ENCODE measurements at places on chromosomes 1 and 21.

DNA sequence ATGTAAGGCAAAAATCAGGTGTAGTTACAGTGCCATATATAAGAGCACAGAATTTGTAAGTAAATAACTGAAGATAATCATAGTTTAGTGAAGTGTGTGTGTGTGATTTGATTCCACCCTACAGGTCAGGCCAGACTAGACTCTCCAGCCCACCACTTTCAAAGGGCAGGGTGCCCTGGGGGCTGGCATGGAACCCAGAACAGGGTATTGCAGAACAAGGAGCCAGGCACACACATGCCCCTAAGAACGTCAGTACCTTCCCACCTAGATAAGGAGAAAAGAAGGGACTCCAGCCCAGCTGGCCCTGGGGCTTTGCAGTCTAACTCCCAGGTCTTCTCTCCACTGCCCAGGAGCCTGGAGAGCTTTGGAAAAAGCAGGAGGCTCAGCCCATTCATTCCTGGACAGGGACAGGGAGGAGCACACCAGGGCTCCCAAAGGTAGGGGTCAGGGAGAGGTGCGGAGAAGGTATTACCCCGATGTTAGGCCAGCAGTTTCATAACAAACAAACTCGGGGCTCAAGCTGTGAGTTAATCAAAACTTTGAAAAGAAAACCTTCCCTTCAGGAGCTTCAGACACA lies 149.7 kb upstream of the VANGL1 start:
- DNase-seq: no peak

DNA sequence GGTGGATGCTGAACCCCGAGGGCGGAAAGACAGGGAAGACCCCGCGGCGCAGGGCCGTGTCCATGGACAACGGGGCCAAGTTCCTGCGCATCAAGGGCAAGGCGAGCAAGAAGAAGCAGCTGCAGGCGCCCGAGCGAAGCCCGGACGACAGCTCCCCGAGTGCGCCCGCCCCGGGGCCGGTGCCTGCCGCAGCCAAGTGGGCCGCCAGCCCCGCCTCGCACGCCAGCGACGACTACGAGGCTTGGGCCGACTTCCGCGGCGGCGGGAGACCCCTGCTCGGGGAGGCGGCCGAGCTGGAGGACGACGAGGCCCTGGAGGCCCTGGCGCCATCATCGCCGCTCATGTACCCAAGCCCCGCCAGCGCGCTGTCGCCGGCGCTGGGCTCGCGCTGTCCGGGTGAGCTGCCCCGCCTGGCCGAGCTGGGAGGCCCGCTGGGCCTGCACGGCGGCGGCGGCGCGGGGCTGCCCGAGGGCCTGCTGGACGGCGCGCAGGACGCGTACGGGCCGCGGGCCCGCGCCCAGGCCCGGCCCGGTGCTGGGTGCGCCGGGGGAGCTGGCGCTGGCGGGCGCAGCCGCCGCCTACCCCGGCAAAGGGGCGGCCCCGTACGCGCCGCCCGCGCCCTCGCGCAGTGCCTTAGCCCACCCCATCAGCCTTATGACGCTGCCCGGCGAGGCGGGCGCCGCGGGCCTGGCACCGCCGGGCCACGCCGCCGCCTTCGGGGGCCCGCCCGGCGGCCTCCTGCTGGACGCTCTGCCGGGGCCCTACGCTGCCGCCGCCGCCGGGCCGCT lies 20.7 kb downstream of the FOXO6 start:
- no peak for DNase-seq

- no peak for DNase-seq
These were observed 17.6 kb downstream of the LMO4 start for GRCh38 chr1:87346130-87346814.

DNA sequence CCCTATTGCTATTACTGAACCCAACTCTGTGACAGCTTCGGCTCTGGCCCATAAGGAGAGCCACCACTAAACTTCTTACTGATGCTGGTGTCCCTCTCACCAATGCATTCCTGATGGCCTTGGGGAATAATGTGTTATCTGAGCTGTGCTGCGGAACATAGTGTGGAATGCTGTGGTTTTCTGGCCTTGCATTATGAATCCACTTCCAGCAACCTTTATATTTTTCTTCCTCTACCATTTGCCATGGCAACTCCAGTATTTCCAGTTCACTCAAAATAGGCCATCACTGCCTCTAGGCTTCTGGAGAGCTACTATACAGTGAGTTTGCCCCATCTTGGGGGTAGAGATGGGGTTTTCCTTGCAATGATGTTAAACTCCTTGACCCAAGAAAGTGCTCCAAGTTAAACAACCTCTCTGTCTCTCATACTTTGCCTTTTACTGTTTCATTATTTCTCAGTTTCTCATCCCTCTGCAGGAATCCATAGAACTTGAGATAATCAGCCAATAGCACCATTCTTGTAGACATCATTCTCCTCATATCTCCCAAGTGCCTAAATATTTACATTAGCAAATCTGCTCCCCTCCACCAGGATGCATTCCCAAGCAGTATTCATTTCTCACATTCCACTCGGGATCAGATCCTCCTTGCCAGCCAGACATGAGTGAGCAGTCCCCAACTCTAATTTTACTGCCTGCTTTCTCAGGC lies 11.1 kb upstream of the RAVER2 start:
- DNase-seq: no peak

- no peak for DNase-seq
These were observed 1.4 kb downstream of the NUDC start for GRCh38 chr1:26922901-26923300.

- DNase-seq: no peak
These were observed 662 bp upstream of the LGALS8 start for GRCh38 chr1:236522937-236523703.

GRCh38 chr1:208048904-208049303 lies 138.0 kb upstream of the CD34 start:
- DNase-seq: no peak

DNA sequence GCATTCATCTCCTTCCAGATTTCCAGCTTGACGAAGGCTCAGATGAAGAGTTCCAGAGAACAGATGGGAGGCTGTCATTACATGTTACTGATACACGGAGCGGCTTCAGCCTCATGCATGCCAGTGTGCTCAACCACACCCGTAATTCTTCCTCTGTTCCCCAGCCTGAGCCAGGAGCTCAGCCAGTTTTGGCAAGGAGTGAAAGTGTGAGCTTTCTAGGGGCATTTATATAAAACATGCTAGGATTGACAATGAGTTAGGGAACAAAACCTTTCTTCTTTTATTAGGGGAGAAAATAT lies 290.4 kb upstream of the PLXNA2 start:
- DNase-seq: no peak

DNA sequence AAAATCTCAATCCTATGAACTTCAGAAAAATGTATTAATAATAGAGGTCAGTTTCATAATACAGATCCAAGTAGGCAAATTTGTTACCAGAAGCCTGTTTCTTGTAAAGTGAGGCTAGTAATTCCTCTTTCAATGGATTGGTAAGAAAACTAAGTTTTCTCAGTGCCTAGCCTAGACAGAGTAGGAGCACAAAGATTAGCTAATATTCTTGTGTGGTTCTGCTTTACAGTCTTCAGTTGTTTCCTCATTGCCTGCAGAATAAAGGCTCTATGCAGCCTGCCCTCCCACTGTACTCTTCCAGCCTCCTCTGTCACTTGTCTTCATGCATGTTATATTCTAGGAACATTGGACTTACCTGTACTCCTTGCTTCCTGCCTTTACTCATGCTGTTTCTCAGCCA lies 2.4 kb upstream of the PPP1R15B start:
- DNase-seq: no peak

- no peak for DNase-seq
These were observed 595 bp downstream of the AK2 start for GRCh38 chr1:33036051-33036525.

All from stimulated activated CD8-positive, alpha-beta memory T cell treated with anti-CD3 and anti-CD28 coated beads, Interleukin-2, amount 100 ng/mL, for 1 hour (primary cell).